ENCODE measurements at places on chromosomes 11 and 22.

GRCh38 chr22:44045145-44045544, 21.0 kb downstream of the PARVB start:
- no peak for DNase-seq

GRCh38 chr22:39675947-39676346, 105.4 kb downstream of the CACNA1I start:
- no peak for DNase-seq

DNA sequence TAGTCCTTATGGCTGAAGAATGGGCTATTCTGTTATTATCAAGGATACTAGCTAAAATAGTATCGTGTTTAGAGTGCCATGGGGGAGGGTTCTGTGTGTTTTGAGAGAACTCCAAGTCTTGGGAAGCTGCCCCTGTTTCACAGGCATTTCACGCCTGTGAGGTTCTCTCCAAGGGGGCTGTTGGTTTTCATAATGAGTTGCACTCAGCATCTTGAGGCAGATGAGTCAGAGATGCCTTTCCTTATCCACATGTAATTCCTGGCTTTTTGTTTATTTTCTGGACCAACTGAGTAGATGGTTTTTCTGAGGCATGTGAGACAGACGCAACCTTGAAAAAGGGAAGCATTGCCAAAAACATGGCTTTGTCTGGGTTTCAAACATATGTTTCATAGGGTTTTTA, 203.7 kb downstream of the ARHGAP42 start:
- DNase-seq, result no peak

- peak; percentile 98 for DNase-seq
Measured at GRCh38 chr22:42856865-42857704, at the start of gene ARFGAP3. TSS of gene ARFGAP3 (minus strand) at chr22:42857273. CDS start at chr22:42857182, 91 bp downstream.

DNA sequence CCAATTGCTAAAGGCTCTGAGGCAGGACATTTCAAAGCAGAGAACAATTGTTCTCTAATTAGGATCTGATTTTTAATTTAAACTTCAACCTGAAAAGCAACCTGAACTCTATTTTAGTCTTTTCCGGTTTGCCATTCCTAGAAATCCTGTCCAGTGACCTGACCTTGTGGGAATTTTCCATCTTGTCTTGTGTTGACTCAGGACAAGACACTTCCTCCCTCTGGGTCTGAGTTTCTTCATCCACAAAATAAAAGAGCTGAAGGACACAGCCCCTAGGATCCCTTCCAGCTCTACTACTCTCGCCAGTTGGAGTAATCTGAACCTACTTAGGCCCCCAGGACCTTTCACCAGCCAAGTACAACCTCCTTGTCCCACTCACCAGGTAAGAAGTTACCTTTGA, 66.5 kb upstream of the POU2AF1 start:
- DNase-seq, result no peak

DNA sequence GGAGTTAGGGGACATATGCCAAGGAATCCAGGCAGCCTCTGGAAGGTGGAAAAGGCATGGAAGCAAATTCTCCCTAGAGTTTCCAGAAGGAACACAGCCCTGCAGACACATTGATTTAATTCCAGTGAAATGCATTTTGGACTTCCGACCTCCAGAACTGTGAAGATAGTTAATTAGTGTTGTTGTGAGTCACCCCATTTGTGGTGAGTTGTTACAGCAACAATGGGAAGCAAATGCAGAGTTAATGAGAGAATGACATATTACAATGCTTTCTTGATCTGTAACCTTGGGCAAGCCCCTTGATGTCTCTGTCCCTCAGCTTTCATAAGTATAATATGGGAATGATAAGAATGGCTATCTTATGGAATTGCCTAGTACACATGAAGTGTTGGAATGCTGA, 178.7 kb downstream of the KIRREL3 start:
- no peak for DNase-seq

DNA sequence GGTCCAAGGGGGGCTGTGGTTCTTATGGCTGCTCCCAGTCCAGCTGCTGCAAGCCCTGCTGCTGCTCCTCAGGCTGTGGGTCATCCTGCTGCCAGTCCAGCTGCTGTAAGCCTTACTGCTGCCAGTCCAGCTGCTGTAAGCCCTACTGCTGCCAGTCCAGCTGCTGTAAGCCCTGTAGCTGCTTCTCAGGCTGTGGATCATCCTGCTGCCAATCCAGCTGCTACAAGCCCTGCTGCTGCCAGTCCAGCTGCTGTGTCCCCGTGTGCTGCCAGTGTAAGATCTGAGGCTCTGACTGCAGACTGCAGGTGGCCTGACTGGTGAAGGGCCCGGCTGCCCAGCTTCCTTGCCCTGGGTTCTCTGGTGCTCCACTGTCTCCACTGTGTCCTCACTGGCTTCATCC, 696 bp downstream of the KRTAP5-5 start:
- DNase-seq, result no peak

- no peak for DNase-seq
Measured at GRCh38 chr22:19169947-19170318, 8.6 kb downstream of the SLC25A1 start.

- no peak for DNase-seq
Measured at GRCh38 chr11:113877670-113878055, 2.3 kb upstream of the USP28 start.

DNA sequence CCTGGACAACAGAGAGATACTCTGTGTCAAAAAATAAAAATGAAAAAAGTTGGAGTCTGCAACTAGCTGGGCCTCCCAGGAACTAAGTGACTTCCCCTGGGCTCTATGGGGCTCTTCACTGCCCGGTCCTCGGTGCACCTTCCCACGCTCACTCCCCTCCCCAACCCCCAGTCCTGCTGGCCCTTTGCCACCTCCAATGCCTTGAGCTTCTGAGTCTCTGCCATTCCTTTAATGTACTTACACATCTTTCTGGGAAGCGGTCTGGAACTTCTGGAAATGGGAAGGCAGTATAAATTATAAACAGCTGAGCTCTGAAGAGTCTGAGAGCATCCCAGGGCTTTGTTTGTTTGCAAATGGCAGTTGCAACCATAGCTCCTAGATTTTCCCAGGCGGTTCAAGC, 5.9 kb upstream of the BATF2 start:
- no peak for DNase-seq

DNA sequence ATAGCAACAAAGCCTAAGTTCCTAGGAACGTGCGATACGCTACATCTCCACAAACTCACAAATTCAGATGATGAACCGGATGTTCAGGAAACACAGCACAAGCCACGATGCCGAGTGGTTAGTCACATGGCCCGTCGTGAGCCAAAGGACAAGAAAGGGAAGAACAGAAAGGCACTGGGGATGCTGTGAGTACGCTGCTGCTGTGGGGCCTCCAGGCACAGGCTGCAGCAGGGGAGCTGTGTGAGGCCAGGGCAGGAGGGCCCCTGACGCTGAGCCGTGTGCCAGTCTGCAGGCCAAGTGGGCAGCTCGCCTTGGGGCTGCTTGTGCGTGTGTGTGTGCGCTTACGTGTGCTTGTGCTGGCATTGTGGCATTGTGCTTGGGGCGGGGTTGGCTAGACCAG, 89.4 kb downstream of the CTTN start:
- no peak for DNase-seq

DNA sequence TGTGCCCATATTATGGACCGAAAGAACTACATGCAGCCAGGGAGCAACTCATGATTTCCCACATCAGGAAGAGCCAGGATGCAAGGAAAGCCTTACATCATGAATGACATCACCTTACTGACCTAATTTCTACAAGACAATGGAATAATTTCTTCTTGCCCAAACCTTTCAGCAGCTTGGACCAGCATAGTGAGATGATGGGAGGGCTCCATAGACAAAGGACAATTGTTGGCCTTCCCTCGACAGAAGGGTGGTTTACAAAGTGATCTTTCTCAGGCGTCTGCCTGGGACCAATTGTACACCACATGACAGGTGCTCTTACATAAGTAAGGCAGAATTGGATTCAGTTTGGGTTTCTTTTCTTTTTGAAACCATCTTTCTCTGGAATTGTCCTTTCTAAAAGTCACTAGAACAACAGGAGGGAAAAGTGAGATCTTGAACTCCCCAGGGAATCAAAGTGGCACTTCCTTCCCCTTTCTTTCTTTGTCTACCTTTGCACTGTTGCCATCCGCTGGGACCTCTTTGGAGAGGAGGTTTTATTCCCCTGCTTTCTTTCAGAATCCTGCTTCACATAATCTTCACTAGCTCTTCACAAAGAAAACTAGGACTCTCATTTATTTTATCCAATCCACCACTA, 51.7 kb upstream of the PAK1 start:
- no peak for DNase-seq

GRCh38 chr11:72829884-72830533, 15.8 kb downstream of the ATG16L2 start:
- DNase-seq, result no peak

DNA sequence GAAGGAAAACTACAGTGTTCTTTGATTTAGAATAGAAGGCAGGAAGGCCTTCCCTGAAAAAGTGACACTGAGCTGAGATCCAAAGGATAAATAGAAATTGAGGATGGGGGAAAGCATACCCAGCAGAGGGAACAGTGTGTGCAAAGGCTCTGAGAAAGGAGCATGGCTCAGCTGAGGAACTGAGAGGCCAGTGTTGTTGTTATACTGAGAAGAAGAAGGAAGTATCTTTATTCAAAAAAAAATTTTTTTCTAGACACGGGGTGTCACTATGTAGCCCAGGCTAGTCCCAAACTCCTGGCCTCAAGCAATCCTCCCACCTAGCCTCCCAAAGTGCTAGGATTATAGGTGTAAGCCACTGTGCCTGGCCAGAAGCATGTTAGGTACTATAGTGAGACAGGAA, 3.5 kb upstream of the PIK3C2A start:
- DNase-seq, result no peak

GRCh38 chr22:26170112-26170492, 840 bp downstream of the SEZ6L start:
- no peak for DNase-seq

GRCh38 chr22:47811971-47812370, 1049.5 kb downstream of the TBC1D22A start:
- DNase-seq, result no peak

GRCh38 chr11:120577624-120578363, 66.2 kb downstream of the GRIK4 start:
- DNase-seq, result no peak

DNA sequence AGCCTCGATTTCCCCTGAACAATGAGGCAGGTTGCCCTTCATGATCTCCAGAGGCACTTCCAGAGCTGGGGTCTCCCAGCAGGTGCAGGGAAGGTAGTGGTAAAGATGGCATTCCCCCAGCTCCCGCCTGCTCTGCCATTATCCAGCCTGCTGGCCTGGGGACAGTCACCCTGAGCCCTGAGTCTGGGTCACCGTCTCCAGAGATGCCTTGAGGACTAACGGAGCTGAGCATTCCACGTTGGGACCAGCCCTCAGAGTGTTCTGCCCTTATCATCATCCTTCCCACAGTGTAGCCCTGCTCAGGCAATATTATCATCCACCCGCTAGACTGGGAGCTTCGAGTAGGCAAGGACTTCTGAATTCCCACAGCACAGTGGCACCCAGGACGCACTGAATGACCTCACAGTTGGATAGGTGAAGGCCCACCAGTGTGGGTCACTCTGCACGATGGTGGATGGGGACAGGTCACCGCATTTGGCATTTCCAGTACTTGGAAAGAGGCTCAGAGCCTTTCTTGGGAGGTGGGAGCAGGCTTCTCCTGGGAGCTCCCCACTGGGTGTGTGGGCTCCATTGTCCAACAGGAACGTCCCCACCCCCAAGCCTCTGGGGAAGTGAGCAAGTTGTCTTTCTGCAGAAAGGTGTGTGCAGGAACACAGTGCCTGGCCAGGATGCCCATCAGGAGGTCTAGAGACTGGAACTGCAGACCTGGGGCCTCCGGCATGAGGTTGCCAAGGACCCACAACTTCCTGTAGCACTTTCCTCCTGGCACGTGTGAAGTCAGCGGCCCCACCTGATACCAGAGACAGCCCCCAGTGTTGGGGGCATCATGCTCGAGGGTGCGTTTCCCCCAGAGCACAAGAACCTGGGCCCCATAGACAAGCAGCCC, 51.4 kb upstream of the WNT7B start:
- no peak for DNase-seq

- peak; percentile 73 for DNase-seq
Measured at GRCh38 chr11:73141309-73142127, 600 bp downstream of the FCHSD2 start.

- DNase-seq, result no peak
Measured at GRCh38 chr22:25572708-25573171, 8.3 kb downstream of the GRK3 start.

- DNase-seq, result no peak
Measured at GRCh38 chr11:25252854-25253253, 756.0 kb downstream of the LUZP2 start.

GRCh38 chr11:69515271-69516245, 34.1 kb downstream of the LINC01488 start:
- DNase-seq, result no peak

DNA sequence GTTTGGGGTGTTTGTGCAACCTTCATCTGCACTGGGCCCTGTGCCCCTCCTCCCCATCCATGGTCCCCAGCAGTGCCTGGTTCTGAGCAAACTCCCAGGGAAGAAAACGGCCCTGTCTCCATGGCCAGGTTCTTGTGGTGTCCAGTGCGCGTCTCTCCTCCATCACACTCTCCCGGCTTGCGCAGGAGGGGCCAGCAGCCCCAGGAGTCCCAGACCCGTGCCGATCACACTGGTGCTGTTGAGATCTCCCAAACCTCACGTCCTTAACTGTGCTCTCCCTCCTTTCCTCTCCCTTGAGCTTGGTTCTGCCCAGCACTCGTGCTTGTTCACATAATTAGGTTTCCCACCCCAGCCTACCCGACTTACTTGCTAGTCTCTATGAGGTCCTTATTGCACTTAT, 10.9 kb upstream of the GRK2 start:
- no peak for DNase-seq

DNA sequence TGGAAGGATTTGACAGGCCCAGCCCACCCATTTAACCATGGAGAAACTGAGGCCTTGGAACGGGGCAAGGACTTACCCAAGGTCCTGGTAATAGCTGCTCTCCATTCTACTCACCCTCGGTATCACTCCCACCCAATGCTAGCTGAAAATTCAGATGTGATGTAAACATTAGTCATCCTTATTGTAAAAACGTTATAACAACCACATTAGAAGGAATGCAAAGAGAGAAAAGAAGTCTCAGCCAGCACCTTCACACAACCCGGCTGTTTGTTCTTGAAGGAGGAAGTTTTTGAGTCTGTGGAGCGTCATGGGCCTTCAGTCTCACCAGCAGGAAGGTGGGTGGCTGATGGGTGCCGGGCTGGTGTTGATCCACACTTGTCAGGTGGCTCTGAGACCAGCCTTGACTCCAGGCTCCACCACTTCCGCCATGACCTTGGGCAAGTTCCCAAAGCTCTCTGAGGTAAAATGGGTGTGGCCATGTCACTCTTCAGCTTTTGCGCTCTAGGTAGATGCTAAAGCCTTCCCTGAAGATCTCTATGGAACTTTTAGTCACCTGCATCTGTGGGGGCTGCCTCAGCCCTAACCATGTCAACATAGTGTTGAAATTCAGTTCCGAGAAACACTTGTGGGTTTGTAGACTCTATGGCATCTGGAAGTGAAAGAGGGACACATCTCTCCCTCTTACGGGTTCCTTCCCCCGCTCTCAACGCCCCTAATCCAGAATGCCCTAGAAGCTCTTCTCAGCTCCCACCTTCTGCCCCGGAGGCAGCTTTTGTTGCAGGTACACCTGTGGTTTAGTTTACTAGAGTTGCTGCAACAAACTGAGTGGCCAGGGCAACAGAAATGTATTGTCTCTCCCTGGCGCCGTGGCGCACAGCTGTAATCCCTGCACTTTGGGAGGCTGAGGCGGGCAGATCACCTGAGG, 14.8 kb downstream of the CD6 start:
- DNase-seq, result peak; percentile 86

GRCh38 chr11:10326012-10326964, 21.4 kb downstream of the ADM start:
- DNase-seq, result no peak

GRCh38 chr11:134579724-134580609, 167.9 kb upstream of the B3GAT1 start:
- no peak for DNase-seq

Data from stimulated activated naive CD8-positive, alpha-beta T cell treated with anti-CD3 and anti-CD28 coated beads, Interleukin-15, Interleukin-2, amounts not matched to agents 100 U/mL and 50 U/mL, for 24 hours (primary cell).